ENCODE measurements at places on chromosomes 12 and 14.

DNA sequence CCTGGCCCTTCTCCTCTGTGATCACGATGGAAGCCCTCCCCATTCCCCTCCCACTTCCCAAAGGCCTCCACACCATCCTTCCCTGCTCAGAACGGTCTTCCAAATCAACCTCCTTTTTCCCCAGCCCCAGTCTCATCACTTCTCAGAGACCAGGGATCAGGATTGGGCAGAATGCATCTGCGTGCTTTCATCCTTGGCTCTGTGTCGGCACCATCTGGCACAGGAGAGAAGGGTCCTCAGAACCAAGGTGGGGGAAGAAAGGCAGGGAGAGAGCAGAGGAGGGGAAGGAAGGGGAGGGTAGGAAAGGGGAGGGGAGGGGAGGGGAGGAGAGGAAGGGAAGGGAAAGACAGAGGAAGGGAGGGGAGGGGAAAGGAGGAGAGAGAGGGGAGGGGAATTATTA, 52.4 kb upstream of the FICD start:
- DNase-seq, result no peak

DNA sequence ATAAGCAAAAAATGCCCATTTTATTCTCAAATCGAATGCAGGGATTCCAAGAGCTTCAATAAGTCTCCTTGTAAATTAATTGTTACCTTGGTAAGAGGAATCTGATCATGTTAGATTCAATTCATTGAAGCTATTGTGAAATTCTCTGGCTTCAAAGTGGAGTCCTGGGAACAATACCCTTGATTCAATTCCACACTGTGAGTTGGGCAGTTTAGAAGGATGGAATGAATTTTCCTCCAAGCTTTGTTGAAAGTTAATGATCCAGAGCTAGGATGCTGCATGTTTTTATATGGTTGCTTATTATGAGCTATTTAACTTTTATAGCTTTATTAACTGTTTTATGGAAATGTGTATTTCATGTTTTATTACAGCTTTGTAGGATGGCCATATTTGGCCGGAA, 89.9 kb upstream of the IGF1 start:
- no peak for DNase-seq

GRCh38 chr12:132319359-132319950, 9.9 kb downstream of the GALNT9 start:
- DNase-seq, result no peak

- no peak for DNase-seq
Observed at GRCh38 chr12:130973906-130974305, 20.2 kb downstream of the ADGRD1 start.

DNA sequence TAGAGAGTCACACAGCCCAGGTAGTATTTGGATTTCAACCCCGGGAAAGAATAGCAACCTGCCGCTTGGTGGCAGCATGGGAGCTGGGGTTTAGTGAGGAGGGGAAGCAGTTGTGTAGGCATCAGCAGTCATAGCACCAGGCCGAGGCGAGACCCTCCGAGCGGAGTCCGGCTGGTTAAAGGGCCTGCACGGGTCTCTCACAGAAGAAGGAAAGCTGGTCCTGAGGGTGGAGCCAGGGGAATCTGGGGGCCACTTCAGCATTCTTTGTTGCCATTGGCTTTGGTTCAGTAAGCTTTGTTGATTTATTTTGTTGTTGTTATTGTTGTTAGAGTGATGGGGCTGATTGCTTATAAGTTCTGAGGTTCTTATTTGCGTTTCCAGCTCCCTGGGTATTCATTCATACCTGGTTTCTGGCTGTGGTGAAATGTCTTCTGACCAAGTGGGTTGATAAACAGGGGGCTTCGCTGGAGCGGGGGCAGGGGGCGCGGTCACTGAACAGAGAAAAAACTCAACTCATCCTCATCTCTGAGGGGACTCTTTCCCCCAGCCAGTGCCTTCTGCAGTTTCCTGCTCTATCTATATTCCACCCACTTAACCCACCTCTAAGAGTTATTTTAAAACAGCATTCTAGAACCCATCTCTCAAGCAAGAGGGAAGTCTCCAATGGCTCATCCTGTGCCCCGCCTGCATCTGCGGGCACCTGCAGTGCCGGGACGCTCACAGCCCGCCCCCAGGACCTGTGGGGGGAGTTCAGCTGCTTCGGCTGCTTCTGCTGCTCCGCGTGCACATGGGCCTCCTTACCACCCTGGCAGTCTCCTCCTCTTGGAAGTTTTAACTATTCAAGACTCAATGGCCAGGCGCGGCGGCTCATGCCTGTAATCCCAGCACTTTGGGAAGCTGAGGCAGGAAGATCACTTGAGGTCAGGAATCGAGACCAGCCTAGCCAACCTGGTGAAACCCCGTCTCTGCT, 11.6 kb downstream of the CKB start:
- DNase-seq, result no peak

- DNase-seq, result no peak
Observed at GRCh38 chr12:112328456-112329124, 53.6 kb downstream of the HECTD4 start.

- DNase-seq, result peak; percentile 70
Observed at GRCh38 chr14:99568567-99569560, 35.1 kb downstream of the CCDC85C start.

DNA sequence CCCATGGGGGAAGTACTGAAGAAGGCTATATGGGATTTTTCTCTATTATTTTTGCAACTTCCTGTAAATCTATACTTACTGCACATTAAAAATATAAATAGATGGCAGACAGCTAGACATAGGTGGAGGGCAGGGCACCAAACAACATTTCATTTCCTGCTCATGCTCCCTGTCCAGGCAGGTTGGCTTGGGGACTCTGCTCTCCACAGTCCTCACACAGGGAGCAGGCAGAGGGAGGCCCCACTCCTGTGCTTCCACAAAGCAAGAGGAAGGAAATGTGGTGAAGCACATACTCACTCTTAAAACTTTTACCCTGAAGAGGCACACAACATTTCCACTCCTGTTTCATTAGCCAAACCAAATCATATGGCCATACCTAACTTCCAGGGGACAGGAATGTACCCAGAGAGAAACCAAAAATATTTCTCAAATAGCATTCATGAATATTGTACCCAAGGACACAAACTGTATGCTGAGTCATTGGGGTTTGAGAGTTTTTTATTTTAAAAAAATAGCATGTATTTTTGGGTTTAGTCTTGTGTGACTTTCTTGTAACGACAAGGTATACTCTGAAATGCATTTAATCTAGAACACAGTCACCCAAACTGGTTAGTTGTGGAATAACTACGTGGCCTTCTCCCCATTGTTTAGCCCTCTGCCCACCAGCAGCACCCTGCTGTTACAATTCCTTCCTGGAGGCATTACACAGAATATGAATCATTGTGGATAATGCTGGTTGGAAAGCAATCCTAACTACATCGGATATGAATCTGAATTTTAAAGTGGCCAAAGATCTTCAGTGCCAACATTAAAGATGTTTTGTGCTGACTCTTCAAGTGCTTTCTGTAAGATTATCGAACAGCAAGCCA, 40.9 kb downstream of the RTN1 start:
- DNase-seq, result peak; percentile 19

- peak; percentile 85 for DNase-seq
Observed at GRCh38 chr14:70882776-70883492, 24.3 kb upstream of the PCNX1 start.

DNA sequence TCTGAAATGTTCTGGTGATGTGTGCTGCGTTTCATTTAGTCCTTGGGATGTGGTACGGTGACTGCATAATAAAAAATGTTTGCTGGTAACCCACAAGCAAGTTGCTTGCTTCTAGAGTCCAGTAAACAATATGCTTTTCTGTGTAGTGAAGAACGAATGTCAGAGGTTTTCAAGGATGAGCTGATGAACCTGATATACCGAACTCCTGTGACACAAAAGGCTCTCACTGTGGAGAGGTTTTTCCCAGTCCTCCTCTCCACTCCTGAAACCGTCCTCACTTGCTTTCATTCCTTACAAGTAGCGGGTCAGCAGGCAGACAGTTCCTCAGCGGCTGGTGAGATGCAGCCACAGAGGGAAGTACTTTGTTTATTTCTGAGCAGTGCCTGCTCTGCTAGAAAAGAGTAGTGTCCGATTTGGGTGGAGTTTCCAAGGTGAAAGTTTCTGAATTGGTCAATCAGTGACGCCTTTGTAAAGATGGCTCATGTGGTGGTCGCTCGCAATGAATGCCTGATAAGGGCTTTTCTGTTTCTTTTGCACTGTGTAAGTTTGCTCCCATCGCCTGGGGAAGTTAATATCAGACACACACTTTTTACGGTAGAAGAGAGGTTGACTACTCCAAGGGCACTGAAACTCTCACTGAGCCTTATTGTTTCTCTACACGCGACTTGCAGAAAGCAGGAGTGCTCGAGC, 3.0 kb downstream of the ETV6 start:
- peak; percentile 66 for DNase-seq

GRCh38 chr12:2049604-2050540, 2.9 kb upstream of the CACNA1C start:
- peak; percentile 69 for DNase-seq

DNA sequence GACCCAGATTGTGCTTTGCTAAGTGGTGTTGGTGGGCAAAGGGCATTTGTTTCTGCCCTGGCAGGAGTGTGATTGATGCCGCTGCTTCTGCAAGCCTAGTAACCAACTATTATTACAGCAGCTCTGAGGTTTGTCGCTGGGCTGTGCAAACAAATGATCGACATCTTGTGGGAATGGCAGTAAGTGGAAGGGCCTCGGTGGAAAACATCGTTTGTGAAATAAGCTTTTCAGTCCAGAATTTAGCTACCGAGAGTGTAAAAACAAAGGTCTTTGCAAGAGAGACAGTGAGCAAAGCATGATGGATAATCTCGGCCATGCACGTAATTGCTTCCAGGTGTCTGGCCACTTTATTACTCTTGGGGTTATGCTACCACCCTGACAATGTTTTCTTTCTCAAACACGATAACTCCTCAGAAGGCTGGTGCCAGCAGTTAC, 397.7 kb upstream of the PRICKLE1 start:
- no peak for DNase-seq

DNA sequence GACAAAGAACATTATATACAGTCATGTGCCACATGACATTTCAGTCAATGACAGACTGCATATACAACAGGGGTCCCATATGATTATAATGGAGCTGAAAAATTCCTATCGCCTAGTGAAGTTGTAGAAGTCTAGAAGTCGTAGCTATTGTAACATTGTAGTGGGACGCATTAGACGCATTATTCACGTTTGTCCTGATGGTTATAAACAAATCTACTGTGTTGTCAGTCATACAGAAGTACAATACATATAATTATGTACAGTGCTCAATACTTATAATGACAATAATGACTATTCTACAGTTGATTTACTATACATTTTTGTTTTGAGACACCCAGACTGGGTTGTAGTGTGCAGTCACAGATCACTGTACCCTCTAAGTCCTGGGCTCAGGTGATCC, 64.1 kb upstream of the AP4S1 start:
- DNase-seq, result no peak

- peak; percentile 81 for DNase-seq
Observed at GRCh38 chr14:54450535-54450934, 9.4 kb upstream of the CNIH1 start.

DNA sequence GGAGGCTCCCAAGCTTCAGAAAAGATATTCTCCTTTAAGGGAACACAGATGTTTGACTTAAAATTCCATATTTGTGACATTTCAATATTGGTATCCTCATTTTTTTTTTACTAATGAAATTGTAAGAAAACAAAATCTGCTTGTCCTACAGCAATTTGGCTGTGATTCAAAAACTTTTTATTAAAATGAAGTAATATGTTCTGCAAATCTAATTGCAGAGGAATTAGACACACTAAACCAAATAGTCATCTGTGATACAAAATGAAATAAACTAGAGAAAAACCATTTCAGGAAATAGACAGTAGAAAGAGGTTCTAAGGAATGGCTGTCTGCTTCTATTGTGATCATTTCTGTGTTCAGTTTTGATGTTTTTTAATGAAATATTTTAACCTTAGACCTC, 50.1 kb upstream of the HIF1A start:
- DNase-seq, result no peak
